ENCODE measurements at places on chromosomes 16 and 17.

DNA sequence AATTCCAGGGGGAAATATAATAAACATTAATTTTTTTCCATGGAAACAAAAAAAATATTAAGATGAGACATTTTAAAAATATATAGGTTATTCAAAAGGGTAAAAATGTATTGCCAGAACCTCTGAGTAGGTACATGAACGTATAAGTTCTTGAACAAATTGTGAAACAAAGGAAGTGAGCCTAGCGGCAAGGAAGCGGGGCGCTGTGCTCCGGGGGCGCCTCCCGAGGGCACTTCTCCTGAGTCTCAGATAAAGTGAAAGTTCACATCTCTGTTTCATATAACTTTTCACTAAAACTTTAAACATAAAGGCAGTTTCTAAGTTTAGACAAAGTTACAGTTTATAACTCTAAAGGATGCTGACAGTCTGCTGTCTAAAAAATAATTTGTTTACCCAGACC lies 52.3 kb downstream of the TNRC6C start:
- no peak for DNase-seq

DNA sequence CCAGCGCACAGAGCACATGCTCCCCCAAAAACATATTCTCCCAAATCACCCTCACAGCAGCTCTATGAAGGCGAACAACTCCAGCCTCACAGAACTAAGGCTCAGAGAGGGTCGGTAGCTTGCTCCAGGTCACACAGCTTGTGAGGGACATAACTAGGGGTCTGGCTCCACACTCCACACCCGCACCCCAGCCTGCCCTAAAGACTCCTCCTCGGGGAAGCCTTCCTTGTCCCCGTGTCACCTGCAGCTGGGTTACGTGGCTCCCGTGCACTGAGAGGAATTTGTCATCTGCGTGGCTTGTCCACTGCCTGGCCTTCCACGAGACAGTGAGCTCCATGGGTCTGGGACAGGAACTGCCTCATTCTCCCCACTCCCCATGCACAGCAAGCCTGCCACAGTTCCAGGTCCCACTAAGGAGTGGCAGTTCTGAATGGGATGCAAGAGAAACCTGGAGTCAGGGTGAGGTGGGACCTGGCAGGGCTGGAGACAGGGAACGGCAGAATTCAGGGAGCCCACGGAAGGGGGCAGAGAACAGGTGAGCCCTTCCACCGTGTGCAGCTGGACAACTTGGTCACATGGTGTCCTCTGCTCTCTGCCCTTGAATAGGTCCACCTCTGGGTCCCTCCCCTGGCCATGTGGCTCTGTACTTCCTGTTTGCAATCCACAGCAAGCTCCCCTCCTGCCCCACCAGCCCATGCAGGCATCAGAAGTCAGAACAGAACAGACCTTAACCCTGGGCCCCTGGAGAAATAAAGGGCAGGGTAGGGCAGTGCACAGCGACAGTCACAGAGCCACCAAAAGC lies 27.4 kb downstream of the TNFRSF13B start:
- DNase-seq = no peak

GRCh38 chr16:88548131-88548874 lies 21.9 kb upstream of the ZC3H18 start:
- DNase-seq = no peak

DNA sequence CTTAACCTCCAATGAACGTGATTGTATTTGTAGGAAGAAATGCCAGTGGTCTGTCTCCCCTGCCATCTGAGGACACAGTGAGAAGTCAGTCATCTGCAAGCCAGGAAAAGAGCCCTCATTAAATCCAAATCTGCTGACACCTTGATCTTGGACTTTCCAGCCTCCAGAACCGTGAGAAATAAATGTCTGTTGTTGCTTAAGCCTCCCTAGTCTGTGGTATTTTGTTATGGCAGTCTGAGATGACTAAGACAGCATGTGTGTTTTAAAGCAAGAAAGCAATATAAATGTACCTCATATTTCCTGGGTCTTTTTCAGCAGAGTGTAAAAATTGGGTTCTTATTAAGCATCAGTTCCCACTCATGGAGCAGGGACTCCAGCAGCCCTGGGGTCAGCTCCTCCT lies 177.9 kb upstream of the NLRP1 start:
- DNase-seq = no peak

DNA sequence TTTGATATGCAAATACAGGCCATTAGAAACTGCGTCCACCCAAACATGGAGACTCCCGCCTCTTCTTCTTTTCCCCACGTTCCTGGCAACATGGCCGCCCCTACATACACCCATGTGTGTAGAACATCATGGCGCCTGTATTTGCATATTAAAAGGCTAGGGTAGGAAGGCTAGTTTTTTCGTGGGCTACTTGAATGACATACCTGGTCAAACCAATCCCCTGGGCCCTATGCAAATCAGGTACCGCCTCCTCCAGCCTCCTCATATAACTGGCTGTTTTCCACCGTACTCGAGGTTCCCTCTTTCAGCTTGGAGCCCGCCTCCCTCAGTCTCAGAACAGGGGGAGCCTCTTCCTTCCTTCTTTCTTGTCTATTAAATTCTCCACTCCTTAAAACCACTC lies 840 bp upstream of the CD300LB start:
- no peak for DNase-seq
